Activated CD4-positive, CD25-positive, alpha-beta regulatory T cell (primary cell): ENCODE measurements at places on chromosomes 6 and 20.

GRCh38 chr6:49551078-49551865 lies 804 bp downstream of the C6orf141 start:
- DNase-seq = no peak

- DNase-seq = no peak
These were observed 132.6 kb upstream of the BTN3A2 start for GRCh38 chr6:26232306-26232939.

- DNase-seq = no peak
These were observed 473.4 kb upstream of the MARCKS start for GRCh38 chr6:113383701-113384100.

DNA sequence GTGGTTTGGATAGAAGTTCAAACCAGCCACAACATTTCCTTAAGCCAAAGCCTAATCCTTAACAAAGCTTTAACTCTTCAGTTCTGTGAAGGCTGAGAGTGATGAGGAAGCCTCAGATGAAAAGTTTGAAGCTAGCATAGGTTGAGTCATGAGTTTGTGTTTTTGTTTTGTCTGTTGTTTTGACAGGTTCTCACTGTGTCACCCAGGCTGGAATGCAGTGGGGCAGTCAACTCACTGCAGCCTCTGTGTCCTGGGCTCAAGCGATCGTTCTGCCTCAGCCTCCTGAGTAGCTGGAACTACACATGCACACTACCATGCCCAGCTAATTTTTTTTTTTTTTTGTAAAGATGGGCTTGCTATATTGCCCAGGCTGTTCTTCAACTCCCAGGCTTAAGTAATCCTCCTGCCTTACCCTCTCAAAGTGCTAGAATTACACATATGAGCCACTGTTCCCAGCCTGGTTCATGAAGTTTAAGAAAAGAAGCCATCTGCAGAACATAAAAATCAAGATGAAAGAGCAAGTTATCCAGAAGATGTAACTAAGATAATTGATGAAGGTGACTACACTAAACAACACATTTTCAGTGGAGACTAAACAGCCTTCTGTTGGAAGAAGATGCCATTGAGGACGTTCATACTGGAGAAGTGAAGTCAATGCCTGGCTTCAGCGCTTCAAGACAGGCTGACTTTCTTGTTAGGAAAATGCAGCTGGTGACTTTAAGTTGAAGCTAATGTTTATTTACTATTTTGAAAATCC lies 96.2 kb downstream of the SMAP1 start:
- no peak for DNase-seq

- DNase-seq = no peak
These were observed 443.9 kb upstream of the CDH4 start for GRCh38 chr20:60808003-60808672.

- no peak for DNase-seq
These were observed 63.7 kb upstream of the BEND3 start for GRCh38 chr6:107179004-107179403.

- no peak for DNase-seq
These were observed 77.5 kb upstream of the POPDC3 start for GRCh38 chr6:105257340-105257739.

DNA sequence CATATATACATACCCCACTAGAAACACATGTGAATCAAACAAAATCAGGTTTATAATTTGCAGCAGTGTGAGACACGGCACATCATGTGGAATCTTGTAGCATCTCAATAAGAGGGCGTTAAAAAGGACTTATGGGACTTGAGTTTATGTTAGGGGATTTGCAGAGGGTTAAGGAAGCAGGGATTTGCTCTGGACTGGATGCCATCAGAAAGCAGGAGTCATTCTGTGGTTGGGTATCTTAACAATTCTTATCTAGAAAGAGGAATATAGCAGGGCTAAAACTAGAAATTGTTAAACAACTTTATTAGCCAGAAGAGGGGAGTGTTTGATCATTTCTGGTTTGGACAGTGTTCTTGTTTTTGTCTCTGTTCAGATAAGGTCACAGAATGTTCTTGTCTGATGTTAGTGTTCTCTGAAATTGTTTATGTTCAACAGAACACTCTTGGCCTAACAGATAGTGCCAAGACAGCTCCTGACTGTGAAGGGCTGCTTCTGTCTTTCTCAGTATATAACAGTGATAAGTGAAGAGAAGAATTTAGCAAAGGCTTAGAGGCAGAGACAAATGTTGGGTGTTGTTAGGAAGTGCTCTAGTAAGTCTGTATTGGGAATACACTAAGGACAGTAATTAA lies 39.2 kb downstream of the LIN28B start:
- no peak for DNase-seq

DNA sequence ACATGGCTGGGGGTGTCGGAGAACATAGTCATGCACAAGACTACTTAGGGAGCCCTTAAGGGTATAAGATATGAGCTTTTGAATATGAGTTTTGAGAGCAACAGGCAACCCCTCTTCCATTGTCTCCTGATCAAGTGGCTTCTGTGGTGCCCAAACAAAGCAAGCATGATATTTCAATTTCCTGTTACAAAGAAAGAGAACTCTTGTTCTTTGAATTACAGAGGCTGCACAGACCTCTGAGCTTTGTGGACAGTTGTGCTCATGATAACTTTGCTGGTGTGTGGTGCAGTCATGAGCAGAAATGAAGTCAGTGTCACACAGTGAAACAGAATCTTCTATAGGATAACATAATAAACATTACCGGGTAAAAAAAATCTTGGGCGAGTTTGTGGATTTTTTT lies 66.8 kb upstream of the THEMIS start:
- no peak for DNase-seq
